ENCODE measurements at places on chromosomes 3 and 15.

DNA sequence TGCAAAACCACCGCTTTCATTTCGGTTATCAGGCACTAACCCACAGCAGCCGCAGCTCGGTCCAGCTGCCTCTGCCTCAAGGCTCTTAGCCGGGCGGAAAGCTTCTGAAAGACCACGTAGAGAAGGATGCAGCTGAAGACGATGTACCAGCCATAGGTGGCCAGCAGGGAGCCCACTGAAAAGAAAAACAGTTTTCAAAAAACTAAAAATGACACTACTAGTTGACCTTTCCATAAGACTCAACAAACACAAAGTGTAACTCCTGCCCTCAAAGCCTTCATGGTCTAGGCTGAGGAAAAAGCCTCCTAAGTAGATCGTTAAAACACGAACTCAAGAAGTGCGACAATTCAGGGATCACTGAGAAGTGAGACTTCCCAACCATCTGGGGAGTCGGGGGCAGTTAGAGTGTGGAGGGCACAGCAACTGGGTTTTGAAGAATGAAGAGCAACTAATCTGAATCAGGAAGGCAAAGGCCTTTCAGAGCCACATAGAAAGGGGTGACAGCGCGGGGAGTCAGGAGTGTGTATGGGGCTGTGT lies 716 bp downstream of the SELENOS start:
- DNase-seq, result peak; percentile 35

DNA sequence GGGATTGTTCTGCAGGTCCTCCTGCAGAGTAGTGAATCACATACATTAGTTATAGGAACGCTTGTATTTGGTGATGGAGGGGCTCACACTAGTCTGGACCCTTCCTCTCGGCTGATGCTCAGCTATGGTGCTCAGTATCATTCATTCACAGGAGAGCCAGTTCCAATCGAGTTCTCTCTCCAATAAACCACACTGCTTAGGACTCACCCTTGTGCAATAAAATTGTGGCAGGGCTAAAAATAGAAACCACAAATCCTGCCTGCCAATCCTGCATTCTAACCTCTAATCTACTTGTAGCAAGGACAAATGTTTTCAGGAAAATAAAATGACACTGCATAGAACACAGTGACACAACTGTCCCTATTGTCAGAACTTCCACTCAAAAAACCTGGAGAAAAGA lies 138.4 kb upstream of the TBL1XR1 start:
- DNase-seq, result no peak

- no peak for DNase-seq
Measured at GRCh38 chr15:49412797-49413196, 10.2 kb upstream of the FGF7 start.

DNA sequence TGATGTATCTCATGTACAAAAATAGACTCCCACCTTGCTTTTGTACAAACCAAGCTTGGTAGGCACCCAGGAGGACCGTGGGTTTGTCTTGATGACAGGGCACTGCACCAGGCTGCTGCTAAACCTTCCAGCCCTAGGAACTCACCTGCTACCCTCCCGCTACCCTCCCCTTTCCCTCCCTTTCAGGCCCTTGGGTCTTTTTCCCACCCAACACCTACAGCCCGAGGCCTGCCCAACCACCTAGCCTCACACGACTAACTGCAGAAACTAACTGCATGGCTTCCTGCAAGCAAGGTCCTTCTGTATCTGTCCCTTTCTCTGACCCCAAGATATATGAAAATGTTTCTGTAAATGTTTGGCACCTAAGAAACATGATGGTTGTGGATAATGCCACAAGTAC lies 11.1 kb downstream of the PPM1M start:
- no peak for DNase-seq

DNA sequence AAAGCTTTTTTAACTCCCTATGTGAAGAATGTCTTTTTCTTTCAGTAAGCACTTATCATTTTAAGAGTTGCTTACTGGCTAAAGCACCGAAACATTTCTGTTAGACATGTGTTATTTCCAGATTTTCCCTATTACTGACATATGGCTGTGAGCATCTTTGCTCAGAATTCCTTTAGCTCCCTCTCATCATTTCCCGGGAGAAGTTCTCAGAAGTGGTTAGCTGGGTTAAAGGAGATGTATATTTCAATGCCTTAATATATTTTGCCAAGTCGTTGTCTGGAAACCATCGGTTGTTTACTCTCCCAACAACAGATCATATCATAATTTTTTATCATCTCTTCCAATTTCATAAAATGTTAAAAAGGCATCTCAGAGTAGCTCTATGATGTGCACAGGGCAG lies 396.5 kb downstream of the OCA2 start:
- no peak for DNase-seq

GRCh38 chr3:170117134-170117533 lies 64.4 kb downstream of the PHC3 start:
- no peak for DNase-seq

DNA sequence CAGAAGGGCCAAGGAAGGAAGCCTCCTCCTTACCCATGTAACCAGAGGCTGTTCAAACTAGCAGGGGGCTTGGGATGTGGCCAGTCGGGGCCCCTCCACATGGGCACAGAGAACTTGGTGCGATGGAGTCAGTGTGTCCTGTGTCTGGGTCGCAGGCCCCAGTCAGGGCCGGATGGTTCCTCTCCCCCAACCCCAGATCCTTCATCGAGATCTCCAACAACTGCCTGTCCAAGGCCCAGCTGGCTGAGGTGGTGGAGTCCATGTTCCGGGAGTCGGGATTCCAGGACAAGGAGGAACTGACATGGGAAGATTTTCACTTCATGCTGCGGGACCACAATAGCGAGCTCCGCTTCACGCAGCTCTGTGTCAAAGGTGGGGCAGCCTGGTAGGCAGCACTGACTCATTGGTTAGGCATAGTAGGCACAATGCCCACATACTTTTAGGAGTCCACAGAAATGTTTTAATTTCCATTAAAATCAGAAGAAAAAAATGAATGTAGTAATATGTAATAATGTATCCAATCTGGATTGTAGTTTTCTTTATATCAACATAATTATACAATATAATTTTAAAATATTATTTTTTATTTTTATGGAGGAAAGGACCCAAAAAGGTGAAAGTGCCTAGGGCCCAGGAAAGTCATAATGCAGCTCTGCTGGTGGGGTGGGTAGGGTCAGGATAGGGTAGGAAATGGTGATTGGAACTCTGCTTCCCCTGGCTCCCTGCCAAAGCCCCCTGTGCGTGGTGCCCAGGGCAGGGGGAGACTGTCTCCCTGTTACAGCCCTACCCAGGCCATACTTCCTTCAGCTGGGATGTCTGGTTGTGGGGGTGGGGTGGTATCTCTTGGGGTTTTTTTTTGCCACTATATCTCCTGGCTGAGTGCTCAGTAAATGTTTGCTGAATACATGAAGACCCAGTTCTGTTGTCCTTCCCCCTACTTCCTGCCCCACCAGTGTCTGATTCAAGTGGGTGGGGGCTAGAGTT lies 18.6 kb downstream of the DUOX1 start:
- no peak for DNase-seq

GRCh38 chr3:171770689-171771620 lies 39.3 kb downstream of the PLD1 start:
- DNase-seq, result no peak

DNA sequence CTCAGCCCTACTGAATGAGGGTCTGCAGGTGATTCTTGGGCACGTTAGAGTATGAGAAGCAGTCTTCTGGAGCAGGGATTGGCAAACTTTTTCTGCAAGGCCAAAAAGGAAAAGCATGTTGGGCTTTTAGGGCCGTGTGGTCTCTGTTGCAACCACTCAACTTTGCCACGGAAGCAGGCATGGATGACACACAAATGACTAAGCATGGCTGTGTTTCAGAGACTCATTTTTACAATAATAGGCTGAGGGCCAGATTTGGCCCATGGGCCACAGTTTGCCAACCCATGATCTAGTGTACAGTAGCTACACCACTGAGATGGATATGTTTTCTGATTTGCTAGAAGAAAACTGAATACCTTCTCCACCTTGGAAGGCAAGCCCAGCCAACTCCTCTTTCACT lies 66.1 kb upstream of the PRICKLE2 start:
- no peak for DNase-seq

DNA sequence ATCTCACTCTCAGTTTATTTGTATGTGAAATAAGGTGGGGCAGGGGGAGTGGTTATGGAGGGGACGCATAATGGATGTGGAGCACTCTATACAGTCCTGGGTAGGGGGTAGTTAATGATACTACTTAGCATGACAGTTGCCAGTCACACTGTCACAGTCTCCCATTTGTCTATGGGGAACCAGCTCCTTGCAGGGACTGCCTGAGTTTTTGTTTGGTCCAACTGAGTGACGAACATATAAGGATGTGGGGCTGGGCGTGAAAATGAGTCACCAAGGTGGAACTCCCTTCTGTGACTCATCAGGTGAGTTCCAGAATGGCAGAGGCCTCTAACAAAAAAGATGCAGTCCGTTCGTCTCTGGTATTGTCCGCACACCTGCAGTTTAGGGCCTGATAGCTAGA lies 235.3 kb upstream of the ST8SIA2 start:
- no peak for DNase-seq
